ENCODE measurements at places on chromosomes 5 and 9. TPM values are rescaled to one million over a fixed set of nuclear protein-coding genes. Genes with fewer than 3 reads are reported as not detected.

- H3K27ac ChIP-seq: no peak overlapping the region
- H3K4me1 ChIP-seq: peaks cover 14% of the 10 kb centered on the region
- no peaks in the 10 kb centered on the region for H3K27me3 ChIP-seq
These were observed 127.0 kb downstream of the GNA14 start for GRCh38 chr9:77521091-77521490.

DNA sequence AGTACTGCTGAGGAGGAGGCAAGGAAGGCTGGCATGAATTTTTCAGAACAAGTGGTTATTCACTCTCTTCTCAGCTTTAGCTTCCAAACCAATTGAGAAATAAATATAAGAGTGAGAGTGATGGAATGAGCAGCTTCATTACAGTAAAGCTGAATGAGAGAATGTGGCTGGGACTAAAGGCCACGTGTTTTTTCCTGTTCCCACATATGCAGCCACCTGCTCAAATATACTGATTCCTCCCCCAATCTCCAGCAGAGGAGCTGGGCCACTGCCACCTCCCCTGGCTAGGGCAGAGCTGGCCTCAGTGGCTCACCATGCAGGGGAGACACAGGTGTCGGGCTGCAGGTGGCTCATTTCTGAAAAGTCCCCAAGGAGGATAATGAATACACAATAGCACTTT is 1505.3 kb upstream of the WWC1 start:
- no peak for DNase-seq
- no peak overlapping the region for H3K4me3 ChIP-seq
- H3K27ac ChIP-seq: no peak overlapping the region
- H3K27me3 ChIP-seq: no peaks in the 10 kb centered on the region

DNA sequence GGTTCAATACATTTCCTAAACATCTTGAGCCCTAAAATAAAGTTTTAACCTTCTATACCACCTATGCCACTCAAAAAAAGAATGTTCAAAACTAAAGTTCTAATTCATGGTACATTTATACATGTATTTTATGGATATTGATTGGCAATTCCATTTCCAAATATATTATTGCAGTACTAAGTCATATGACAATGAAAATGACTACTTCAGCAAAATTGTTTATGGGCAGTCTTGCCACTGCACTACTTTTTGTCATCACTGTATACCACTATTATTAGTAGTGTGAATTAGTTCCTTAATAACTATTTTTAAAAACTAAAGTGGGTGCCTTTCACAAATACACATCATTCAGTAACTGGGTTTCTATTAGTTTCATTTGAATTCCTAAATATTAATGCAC is 199.6 kb upstream of the CYLC2 start:
- H3K4me1 ChIP-seq: no peaks in the 10 kb centered on the region
- no peaks in the 10 kb centered on the region for H3K36me3 ChIP-seq
- H3K4me3 ChIP-seq: no peak overlapping the region
- DNase-seq: no peak
- H3K27ac ChIP-seq: no peak overlapping the region
- H3K27me3 ChIP-seq: no peaks in the 10 kb centered on the region

DNA sequence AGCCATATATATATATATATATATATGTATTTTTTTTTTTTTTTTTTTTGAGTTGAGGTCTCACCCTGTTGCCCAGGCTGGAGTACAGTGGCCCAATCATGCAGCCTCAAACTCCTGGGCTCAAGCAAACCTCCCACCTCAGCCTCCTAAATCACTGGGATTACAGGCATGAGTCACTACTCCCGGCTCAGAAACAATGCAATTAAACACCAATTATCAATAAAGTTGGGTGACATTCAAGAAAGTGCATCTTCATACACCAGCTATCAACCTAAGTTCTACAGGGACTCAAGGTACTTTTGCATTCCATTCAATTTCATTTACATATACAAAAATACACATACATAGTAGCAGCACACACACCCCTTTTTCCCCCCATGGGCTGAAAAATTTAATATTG is 7.6 kb downstream of the FAM13B start:
- no peaks in the 10 kb centered on the region for H3K27me3 ChIP-seq
- H3K4me1 ChIP-seq: peaks cover 18% of the 10 kb centered on the region
- no peak for DNase-seq

GRCh38 chr9:127987103-127987614 is 6.4 kb upstream of the EEIG1 start:
- H3K27ac ChIP-seq: peak overlapping the region; percentile 80
- no peaks in the 10 kb centered on the region for H3K27me3 ChIP-seq
- H3K36me3 ChIP-seq: no peaks in the 10 kb centered on the region

NPR3 gene
- total RNA-seq: 4.7 TPM

QRFP gene
- total RNA-seq: not detected

CDH12 gene
- total RNA-seq: not detected

CER1 gene
- total RNA-seq: 2.0 TPM
